ENCODE measurements at places on chromosomes 1 and 21.
A peak's percentile ranks its signal among the peaks of the same experiment; 100 is the strongest.

- DNase-seq: peak; percentile 52
Observed at GRCh38 chr21:37758982-37759381, 157.3 kb downstream of the KCNJ6 start.

DNA sequence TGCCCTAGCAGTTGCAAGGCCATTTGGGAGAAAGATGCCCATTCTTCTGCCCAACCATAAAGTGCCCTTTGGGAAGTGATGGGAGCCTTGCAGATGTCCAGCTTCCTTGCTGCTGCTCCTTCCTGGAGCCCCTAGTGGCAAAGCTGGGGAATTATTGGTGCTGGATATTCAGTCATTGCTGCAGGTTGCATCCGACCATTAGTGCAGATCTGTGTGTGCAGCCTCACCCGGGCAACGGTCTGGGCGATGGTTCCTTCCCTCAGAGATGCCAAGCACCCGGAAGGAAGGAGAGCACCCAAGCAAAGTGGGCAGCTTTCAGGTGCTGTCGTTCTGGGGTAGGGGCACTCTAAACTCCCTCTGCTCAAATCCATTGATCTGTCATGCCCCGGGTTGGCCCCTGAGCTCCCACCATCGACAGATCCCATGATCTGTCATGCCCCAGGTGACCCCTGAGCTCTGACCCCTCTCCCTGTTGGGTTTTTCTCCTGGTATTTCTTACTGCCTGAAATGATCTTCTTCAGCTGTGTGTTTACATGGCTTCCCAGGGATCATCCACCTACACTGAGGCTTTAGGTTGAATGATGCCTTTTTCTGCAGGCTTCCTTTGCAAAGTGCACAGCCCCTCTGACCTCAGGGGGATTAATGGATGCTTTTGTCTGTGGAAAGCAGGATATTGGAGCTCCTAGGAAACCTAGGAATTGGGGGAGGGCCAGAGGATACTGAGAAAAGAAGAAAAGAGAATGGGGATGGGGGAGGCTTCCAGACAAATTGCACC is 467.5 kb downstream of the PTPRU start:
- DNase-seq: no peak

DNA sequence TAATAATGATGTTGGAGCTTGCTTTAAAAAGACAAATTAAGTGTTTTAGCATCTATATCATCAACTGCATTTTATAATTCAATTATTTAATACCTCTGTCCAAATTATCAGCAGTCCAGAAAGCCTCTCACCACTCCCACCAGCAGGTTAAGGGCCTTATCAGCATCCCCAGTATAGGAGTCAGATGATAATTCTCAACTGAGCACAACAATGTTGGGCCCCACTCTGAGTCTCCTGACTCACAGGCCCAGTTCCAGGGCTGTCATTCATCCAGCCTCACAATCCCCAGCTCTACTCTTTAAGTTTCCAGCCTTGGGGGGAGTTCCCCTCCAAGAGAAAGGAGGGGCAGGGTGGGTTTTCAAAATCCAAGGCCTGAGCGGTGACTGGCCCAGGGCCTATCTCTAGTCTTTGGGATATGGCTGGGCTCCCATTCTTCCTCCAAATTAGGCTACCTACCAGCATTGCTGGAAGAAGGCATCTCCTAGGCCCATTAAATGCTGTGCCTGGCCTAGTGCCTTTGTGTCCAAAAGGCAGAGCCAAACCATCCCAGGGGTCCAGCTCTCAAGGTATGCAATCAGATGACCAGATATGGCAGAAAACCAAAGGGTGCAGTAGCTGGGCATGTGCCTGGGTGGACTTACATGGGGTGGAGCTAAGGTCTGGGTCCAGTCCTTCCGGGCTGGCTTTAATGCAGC is 134.1 kb downstream of the GLUL start:
- DNase-seq: no peak

DNA sequence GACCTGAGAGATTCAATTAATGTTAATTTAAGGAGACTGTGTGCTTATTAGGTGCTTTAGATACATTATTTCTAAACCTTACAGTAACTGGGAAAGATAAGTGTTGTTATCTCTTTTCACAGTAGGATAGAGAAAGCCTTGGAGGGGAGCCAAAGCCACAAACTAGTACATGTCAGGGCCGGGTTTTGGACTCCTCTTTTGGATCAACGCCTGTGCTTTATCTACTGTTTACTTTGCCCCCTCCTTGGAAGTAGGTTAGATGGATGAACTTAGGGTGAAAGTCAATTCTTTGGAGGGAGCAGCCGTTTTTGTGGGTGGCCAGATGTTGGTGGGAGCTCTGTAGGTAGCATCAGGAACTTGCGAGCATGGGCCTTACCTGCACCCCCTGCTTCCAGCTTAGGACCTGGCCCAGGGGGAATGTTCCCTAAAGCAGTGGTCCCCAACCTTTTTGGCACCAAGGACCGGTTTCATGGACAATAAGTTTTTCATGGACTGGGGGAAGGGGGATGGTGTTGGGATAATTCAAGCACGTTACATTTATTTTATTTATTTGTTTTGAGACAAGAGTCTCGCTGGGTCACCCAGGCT is 1.7 kb downstream of the HHAT start:
- DNase-seq: no peak

DNA sequence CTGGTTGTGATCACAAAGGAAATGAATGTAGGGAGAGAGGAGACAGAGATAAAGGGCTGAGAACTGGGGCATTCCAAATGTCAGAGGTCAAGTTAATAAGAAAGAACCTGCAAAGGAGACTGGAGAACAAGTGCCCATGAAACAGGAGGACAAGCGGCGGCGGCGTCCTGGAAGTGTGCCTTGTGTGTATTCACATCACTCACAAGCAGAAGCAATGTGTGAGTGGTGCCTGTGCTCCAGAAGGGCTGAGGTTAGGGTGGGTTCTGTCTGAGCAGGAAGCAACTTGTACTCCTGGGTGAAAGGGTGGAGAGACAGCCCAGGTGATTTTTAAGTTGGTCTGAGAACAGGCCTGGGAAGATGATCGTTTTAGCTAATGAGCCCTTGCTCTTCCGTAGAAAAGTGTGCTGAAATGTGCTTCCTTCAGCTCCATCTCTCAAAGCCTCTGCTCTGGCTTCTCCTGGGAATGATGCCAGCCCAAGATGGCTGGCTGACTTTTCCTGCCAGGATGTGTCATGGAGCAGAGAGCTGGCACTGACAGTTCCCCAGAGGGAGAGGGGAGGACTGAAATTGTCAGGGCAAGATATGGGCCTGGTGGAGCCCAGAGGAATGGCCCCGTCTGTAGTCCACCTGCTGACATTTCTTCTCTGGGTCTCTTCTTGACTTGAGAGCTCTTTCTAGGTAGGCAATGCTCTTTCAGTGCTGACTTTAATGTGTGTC is 25.1 kb upstream of the PLEKHA6 start:
- no peak for DNase-seq

DNA sequence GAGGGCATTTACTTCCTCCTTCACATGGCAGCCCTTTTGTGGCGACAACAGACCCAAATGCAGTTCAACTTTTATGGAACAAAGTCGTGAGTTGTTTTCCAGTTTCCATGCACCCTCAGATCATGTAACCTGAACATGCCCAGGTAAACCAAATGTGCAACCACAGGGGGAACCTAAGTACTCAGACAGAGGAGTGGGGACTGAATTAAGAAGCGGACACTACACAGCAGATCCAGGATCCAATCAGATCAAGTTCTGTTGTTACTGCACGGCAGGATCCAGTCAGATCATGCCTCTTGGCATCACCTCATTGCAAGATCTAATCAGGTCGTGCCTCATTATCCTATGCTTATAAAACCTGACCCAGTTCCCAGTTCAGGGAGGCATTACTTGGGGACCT is 115.7 kb downstream of the MATN1 start:
- DNase-seq: no peak

DNA sequence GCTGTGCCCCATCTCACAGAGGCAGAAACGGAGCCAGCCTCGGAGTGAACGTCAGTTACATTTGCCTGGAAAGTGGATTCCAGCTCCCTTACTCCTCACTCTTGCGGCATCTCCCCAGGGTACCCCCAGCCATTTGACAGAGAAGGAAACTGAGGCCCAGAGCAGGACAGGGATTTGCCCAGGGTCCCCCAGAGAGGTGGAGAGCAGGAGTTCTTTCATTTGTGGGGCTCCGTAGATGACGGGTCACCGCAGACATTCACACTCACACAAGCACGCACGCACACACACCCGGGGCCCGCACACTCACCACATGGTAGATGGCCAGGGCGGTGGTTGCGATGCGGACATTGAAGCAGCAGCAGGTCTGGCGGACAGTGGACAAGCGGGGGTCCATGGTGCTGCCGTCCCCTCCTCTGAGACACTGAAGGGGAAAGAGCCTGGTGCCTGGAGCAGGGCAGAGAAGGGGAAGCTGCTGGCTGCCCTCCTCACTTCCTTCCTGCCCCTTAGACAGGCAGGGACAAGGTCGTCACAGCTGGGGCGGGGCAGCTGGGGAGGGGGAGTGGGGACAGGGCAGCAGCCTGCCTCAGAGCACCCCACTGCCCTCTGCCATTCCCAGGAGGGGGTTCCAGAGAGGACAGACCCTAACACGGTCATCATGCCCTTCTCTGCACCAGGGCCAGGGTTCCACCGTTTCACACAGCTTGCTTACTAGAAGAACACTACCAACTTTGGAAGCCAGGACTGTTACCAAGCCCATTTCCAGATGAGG is at the start of gene LAPTM5:
Gene LAPTM5, minus strand, starts transcription at position 423 of the 769 bp plus-strand sequence. Its CDS starts 29 bp downstream, at position 394.
- no peak for DNase-seq

- DNase-seq: no peak
Observed at GRCh38 chr1:15212216-15212953, 34.6 kb upstream of the FHAD1 start.

DNA sequence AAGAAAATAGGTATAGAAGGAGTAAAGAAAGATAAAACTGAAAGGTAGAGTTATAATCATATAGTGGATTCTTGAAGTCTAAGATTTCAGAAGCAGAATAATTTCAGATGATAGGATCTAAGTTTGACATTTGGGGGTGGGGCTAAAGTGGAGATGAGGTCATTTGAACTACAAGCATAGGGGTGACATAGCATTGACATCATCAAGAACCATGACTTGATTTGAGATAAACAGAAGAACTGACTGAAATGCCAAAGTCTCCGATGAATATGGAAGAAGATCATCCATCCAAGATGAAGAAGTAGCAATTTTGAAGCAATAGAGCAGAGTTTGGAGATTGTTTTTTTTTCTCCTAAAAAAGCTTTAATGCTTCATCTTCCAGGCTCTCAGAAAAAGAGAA is 122.3 kb downstream of the MACF1 start:
- DNase-seq: no peak

GRCh38 chr1:151273924-151274466 is 8.1 kb upstream of the ZNF687 start:
- no peak for DNase-seq

DNA sequence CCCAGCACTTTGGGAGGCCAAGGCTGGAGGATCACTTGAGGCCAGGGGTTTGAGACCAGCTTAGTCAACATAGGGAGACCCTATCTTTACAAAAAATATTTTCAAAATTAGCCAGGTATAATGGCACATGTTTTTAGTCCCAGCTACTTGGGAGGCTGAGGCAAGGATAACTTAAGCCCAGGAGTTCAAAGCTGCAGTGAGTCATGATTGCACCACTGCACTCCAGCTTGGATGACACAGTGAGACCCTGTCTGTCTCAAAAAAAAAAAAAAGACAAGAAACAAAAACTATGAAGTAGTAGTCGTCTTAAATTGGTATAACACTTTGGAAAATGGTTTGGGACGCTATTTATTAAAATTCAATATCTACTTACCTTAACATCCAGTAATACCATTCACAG is 7.7 kb downstream of the AIM2 start:
- no peak for DNase-seq

DNA sequence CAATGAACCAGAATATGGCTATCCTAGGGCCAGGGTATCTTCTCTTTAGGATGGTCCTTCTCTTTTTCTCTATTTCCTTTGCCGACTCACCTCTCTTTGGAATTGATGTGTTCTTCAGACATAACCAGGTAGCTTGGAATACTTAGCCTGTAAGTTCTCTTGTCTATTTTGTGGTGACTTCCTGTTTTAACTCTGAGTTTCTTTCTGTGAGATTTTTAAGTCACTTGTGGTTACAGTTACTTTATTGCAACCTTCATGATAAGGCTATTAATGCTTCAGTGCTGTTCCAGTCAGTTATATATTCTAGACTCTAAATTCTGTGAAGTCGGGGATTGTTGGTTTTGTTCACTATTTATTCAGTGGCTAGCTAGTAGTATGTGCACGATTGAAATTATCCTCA is 46.2 kb downstream of the DISP1 start:
- DNase-seq: no peak

DNA sequence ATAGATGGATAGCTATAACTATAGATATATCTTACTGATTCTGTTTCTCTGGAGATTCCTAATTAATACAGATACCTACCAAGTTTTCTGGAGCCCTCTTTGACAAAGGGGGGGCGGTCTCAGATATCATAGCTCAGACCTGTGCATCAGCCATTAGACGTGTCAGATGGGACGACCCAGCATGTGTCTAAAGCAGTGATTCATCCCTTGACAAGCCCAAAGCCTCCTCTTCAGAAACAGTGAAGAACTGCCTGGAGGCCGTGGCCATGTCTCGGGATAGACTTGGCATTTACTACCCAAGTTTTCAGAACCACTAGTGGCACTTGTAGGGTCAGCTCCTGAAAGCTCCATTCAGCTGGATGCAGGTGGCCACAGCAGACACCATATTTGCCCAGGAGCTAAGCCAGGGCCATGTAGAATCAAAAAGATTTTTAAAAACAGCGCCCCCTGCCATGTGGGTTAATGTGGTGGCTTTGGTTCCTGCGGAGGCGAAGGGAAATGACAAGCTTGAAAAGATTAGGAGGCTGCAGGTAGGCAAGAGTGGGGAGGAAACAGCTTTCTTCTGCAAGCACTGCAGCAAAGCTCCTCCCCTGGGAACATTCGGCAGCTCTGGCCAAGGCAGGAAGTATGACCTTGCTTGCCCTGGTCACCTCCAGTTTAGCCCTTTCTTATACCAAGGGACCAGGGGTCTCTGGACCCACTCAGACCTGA is 82.2 kb downstream of the FBXO2 start:
- DNase-seq: no peak

DNA sequence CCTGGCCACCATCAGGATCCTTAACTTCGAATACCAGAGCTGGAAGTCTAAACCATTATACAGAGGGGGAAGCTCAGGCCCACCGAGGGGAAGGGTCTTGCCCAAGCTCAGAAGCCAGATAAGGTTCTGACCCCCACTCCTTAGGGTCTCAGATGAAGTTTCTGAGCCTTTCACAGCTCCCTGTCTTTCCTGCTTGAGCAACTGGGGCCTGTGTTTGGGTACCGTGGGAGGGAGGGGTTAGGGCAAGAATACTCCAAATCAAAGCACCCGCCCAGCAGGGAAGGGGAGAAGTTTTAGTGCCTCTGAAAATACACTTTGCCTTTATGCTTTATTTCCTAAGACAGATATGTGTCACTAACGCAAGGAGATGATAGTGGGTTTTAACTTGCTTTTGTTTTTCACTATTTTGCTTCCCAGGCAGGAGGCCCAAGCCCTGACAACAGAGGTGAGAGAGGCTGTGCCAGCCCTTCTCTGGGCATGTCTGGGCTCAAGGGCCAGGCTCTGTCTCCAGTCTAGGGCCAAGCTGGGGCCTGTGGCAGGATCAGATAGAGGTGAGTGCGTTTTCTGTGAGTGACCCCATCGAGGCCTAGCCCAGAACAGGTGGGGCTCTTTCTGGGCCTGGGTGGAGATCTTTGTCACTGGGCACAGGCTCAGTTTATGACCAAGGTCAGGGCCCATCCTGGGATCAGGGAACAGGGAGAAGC is 20.5 kb upstream of the TENT5B start:
- no peak for DNase-seq

GRCh38 chr1:29711582-29712283 is 475.4 kb downstream of the PTPRU start:
- DNase-seq: no peak
